ENCODE measurements at places on chromosomes 6 and 20.
A peak's percentile ranks its signal among the peaks of the same experiment; 100 is the strongest.

DNA sequence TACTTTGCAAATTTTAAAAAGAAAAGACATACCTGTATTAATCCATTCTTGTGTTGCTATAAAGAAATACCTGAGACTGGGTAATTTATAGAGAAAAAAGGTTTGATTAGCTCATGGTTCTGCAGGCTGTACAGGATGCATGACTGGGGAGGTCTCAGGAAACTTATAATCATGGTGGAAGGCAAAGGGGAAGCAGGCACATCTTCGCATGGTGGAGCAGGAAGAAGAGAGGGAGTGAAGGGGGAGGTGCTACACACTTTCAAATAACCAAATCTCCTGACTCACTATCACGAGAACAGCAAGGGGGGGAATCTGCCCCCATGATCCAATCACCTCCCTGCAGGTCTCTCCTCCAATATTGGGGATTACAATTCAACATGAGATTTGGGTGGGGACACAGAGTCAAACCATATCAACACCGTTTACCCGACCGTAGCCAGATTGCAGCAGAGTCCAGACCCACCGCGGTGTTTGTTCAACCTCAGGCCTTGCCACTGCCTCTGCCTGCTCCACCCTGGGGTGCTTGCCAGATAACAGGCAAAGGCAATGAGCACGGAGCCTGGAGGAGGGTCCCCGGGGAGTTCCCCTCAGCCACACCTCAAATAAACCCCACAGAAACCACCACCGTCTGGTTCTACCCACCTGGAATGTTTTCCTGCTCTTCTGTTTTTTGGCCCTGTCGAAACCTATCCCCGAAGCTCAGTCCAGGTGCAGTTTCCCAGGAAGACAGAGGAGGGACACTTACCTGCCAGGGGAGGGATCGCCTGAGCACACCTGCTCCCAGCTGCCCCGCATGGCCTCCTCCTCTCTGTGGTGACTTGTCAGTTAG, 142.2 kb upstream of the AFDN start:
- no peak overlapping the region for H3K4me3 ChIP-seq
- H3K4me1 ChIP-seq: no peaks in the 10 kb centered on the region
- DNase-seq: no peak

DNA sequence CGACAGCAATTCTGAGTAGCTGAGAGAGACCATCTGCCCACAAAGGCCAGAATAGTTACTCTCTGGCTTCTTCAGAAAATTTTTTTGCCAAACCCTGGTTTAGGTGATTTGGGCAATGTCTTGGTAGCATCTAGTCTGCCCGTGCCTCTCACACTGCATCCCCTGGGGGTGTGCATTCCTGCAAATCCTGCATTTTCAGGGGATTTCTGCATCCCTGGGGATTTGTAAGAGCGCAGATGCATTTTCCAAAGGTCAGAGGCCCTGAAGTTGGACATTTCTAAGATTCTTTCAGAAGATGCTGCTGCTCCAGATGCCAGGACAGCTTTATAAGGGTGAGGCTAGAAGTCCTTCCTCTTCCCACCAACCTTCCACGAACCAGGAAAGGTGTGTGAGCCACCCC, 4.0 kb downstream of the CST9 start:
- no peak overlapping the region for H3K4me3 ChIP-seq
- H3K4me1 ChIP-seq: no peaks in the 10 kb centered on the region
- no peaks in the 10 kb centered on the region for H3K27me3 ChIP-seq
- no peaks in the 10 kb centered on the region for H3K36me3 ChIP-seq
- DNase-seq: no peak

- no peak within 1 kb of the TSS for H3K27ac ChIP-seq
- no peaks in the 10 kb centered on the region for H3K4me1 ChIP-seq
- no peak for DNase-seq
- H3K36me3 ChIP-seq: no peaks in the 10 kb centered on the region
Measured at GRCh38 chr6:46734867-46735719, at the start of gene PLA2G7. TSS of gene PLA2G7 (minus strand) at chr6:46735375. CDS start at chr6:46722891, 12,484 bp downstream.

DNA sequence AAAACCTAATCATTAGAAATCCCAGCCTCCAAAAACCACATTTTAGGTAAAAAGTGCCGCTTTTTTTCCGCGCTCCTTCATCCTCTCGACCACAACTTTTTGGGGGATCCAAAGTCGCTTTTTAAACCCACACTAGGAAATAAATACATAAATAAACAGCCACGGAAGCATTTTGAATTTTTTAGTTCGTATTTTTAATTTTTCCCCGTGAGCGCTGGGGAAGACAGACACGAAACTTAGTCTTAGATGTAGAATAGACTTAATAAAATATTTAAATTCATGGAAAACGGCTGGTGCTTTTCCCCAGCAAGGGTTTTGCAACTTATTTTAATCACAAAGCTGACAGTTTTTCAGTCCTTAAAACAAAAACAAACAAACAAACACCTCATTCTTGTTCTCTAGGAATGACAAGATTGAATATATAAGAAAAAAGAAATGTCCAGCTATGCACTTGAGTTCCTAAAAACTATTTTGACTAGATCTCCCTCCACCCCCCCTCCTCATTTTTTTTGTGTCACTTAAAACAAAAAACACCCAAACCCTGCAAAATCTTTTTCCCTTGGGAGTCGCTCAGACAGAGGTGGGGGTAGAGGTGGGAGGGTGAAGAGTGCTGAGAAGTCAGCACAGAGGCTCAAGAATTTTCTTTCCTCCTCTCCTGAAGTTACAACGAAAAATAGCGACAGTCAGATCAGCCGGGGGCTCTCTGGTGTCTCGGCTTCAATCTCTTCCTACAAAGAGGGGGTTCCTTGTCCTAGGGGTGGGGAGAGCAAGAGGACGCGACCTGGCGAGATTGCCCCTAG, 43.4 kb upstream of the SUPT3H start:
- H3K4me1 ChIP-seq: peaks cover 17% of the 10 kb centered on the region
- DNase-seq: no peak
- H3K4me3 ChIP-seq: peak overlapping the region; percentile 80
- peak overlapping the region; percentile 53 for H3K27ac ChIP-seq

DNA sequence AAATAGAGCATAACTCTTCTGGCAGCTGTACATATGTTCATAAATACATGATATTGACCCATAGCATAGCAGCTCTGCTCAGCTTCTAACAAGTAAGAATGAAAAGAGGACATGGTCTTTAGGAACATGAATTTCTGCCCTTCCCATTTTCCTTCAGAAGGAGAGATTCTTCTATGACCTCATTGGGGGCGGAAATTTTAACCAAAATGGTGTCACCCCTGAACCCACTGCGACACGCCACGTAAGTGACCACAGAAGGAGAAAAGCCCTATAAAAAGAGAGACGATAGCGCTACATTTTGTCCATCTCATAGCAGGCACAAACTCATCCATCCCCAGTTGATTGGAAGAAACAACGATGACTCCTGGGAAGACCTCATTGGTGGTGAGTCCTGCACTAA, at the start of gene IL17A:
IL17A (plus strand) TSS at position 301 of the 400 bp plus-strand sequence; CDS start at position 358, 57 bp downstream.
- no peaks in the 10 kb centered on the region for H3K27me3 ChIP-seq
- no peak for DNase-seq
- H3K4me1 ChIP-seq: no peaks in the 10 kb centered on the region
- H3K36me3 ChIP-seq: no peaks in the 10 kb centered on the region
- H3K27ac ChIP-seq: no peak within 1 kb of the TSS
- no peak within 1 kb of the TSS for H3K4me3 ChIP-seq

DNA sequence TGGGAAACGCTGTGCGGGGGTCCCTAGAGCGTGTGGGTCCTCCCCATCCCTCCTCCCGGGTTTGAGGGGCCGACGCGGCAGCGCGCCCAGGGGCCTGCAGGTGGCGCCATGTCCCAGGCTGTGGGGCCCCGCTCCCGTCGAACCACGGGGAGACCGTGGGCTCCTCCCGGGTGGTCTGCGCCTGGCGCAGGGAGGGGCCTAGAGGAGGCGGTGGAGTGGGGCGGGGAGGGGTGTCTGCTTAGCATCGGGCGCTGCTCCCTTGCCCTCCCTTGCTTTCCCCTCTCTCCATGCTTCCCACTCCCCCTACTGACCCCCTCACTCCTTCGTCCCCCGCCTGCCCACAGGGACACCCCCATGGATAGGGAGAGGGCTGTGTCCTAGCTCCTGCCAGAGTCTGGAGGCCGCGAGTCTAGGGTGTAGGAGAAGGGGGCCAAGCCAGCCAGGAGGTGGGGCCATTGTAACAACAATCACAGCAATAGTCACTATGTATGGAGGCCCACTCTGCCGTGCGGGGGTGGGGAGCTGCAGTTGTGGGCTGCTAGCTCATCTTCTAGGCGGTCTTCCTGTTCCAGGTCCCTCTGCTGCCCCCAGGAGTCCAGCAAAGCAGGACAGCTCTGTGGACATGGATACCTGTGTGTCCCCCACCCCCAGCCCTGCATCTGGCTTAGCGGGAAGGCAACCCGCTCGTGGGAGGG, 51.7 kb downstream of the CHMP4B start:
- H3K4me1 ChIP-seq: peaks cover 26% of the 10 kb centered on the region
- H3K4me3 ChIP-seq: no peak overlapping the region
- DNase-seq: peak; percentile 49
- H3K27me3 ChIP-seq: no peaks in the 10 kb centered on the region
- H3K36me3 ChIP-seq: no peaks in the 10 kb centered on the region

DNA sequence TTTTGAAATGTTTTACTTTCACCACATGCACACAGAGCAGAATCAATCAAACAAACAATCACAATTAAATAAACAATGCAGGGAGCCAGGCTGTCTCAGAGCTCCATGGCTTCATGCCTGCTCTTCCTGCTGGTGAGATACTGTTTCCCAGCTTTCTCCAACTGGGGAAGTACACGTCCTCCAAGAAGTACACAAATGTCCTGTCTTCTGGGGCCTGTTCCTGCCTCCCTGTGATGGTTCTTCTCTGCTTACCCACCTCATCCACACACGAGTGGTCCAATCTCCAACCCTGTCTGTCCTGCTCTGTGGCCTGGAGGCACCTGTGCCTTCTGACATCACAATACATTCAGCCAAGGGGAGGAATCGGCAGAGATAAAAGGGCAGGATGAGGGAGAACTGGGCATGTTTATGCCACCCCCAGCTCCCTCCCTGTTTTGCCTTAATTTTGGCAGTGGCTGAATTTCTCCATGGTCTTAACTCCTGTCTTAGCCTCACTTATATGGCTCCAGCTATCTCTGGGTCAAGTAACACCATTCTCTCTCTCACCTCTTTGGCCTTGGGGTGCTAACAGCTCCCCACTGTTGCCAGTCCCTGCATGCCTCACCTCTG, 25.3 kb upstream of the TTPAL start:
- H3K4me1 ChIP-seq: no peaks in the 10 kb centered on the region
- no peak overlapping the region for H3K4me3 ChIP-seq
- H3K36me3 ChIP-seq: no peaks in the 10 kb centered on the region
- DNase-seq: no peak

DNA sequence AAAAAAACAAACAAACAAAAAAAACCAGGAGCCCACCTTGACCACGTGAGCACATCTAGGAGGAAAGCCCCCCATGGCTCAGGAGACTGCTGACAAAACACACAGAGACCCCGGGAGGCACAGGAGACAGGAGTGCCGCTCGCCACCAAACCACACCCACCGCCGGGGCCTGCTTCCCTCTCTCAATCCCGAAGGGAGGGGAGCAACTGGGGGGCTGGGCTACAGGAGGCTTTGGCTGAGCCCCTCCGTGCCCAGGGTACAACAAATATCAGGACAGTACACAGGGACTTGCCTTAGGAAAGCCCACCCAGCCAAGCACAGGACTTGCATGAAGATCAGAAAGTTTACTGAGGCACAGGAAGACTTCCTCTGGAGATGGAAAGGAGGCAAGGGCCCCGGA, 102.5 kb downstream of the TAF4 start:
- no peak for DNase-seq
- no peaks in the 10 kb centered on the region for H3K4me1 ChIP-seq
- H3K27ac ChIP-seq: no peak overlapping the region

GRCh38 chr6:169671563-169671962, 30.3 kb downstream of the WDR27 start:
- H3K27me3 ChIP-seq: no peaks in the 10 kb centered on the region
- no peaks in the 10 kb centered on the region for H3K36me3 ChIP-seq
- H3K4me3 ChIP-seq: no peak overlapping the region
- DNase-seq: no peak
- no peaks in the 10 kb centered on the region for H3K4me1 ChIP-seq
- no peak overlapping the region for H3K27ac ChIP-seq

DNA sequence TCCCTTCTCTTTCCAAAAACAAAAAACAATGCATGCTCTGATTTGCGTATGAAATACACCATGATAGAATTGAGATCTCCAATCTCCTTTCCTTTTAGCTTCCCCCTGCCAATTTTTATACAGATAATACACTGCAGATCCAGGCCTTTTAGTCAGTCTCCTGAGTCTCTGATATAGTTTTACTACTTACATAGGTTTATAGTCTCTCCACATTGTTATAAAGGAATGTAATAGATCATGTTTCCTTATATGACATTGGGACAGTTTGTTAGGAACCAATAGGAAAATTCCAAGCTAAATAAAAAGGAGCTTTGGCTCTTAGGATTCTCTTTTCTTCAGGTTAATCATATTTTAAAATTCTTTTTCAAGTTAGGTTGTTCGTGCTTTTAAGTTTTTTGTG, 36.5 kb downstream of the TBPL1 start:
- no peak overlapping the region for H3K27ac ChIP-seq
- H3K4me3 ChIP-seq: no peak overlapping the region
- no peaks in the 10 kb centered on the region for H3K27me3 ChIP-seq
